ENCODE measurements at places on chromosomes 1 and 21.

DNA sequence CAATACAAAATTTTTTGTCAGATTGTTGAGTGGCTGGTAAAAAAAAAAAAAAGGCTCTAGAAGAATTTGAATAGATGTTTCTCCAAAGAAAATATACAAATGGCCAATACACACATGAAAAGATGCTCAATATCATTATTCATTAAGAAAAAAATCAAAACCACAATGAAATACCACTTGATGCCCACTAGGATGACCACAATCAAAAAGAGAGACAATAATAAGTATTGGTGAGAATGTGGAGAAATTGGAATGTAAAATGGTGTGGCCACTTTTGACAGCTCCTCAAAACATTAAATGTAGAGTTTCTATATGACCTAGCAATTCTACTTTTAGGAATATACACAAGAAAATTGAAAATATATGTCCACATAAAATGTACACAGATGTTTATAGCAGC is 100.0 kb downstream of the CLEC20A start:
- DNase-seq = no peak

DNA sequence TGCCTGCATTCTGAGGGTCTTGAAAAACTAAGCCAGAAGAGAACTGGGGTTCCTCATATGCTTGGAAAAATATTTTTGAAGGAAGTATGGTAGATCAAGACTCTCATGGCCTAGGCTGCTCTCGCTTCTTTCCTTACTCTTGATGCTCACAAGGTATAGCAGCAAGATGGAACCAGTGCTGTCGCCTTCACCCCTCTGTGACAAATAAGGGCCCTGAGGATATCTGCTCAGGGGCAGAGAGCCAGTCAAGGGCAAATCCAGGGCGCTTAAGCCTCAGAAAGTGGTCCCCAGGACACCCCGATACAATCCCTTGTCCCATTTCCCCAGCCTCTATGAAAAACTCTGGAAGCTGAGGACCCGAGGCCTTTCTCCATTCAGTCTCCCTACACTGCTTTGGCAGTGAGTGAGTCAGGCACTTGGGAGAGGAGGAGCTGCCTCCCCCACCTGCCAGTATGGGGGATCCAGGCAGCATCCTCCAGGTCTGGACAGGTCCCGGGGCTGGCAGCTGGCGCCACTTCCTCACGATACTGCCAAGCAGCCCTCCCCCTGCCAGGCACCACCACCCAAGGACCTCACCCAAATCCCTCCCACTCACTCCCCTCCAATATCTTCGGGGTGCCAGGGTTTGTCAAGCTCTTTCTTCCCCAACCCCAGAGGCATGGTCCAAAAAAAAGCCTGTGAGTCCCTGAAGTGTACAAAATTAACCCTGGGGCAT is 1.3 kb downstream of the IGSF9 start:
- peak; percentile 9 for DNase-seq

- peak; percentile 83 for DNase-seq
Observed at GRCh38 chr1:205918955-205919746, 24.1 kb downstream of the SLC26A9 start.

- DNase-seq = no peak
Observed at GRCh38 chr1:27542463-27543273, 52.7 kb upstream of the WASF2 start.

DNA sequence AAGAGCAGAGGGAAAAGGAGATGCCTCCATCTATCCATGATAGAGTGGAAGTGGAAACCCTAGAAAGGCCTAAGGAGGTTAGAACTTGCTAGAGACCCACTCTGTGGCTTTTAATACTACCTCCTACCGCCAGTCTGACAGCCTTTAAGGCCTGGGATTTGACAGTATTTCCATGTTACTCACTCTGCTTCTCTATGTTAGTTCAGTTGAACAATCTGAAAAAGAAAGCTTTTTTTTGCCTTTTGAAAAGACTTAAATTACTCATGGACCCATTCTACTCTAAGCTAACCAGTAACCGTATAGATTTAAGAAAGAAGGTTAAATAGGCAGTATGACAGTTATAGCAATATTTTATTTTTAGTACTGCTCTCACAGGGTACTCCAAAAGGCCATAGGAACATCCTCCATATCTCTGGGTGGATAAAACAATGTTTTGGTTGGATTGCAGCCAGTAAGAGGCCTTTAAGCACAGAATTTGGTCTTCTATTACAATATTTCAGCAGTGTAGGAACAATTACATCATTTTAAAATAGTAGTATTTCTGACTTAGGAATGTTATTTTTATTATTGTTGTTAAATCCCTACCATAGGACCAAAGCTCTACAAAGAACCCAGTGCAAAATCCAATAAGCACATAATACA is 15.9 kb upstream of the GPR25 start:
- DNase-seq = no peak

DNA sequence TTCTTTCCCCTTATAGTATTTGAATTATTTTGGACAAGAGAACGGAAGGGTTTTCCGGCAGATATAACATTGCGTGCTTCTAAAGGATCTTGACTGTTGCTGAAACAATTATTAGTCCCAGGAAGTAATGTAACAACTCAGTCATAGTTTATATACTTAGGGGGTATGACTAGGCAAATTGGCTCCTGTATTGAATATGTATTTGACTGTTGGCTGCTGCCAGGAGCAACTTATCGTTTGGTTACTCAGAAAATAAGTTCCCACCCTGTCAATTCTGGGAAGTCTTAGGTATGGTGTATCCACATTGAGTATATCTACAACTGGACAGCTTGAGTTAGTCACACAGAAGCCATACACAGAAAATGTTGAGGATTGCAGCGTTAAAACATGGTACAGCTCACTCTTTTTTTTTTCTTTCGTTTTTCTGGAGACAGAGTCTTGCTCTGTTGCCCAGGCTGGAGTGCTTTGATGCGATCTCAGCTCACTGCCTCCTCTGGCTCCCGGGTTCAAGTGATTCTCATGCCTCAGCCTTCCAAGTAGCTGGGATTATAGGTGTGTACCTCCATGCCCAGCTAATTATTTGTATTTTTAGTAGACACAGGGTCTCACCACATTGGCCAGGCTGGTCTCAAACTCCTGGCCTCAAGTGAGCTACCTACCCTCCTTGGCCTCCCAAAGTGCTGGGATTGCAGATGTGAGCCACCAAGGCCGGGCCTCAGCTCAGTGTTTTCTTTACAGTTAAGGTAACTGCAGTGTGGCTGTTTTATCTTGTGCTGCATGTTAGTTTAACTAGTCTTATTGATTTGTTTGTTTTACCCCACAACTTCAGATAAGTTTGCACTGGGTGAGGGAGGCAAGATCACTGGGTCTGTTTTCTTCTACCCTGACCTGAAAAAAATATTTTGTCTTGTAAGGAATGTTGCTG is 10.2 kb downstream of the SMAP2 start:
- no peak for DNase-seq

DNA sequence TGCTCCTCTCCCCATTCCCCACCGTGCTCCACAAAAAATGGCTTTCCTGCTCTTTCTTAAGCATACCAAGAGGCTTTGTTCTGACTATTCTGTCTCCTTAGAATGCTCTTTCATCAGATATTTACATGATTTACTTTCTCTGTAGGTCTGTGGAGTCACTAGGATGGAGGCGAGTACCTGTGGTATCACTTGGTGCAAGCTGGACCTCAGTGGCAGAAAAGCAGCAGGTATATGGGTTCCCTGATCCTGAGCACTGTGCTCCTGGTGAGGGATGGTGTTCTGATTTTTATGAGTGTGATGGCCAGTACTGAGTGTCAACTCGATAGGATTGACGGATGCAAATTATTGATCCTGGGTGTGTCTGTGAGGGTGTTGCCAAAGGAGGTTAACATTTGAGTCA is 10.0 kb downstream of the C1orf87 start:
- no peak for DNase-seq

DNA sequence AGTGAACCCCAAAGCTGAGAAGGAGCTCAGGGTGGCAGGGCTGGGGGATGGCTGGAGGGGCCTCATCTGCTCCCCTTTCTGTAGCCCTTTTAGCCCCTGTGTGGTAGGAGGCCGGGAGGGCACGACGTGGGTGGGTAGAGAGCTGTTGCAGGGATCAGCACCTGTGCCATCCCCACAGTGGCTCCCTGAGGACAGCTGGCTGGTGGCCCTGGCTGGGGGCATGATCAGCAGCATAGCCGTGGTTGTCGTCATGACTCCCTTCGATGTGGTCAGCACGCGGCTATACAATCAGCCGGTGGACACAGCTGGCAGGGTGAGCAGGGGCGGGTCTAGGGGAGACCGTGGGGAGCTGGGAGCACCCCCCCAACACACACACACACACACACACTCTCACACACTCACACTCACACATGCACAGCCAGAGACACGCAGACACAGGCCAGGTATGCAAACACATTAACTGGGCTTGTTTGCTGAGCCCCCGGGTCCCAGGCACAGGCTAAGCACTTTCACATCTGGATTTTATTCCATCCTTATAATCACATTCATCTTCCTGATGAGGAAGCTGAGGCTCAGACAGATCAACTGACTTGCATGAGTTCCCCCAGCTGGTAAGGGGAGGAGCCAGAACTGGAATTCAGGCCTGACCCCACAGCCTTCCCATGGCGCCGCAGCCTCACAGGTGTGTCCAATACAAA is 2.5 kb downstream of the SLC25A34 start:
- DNase-seq = no peak

DNA sequence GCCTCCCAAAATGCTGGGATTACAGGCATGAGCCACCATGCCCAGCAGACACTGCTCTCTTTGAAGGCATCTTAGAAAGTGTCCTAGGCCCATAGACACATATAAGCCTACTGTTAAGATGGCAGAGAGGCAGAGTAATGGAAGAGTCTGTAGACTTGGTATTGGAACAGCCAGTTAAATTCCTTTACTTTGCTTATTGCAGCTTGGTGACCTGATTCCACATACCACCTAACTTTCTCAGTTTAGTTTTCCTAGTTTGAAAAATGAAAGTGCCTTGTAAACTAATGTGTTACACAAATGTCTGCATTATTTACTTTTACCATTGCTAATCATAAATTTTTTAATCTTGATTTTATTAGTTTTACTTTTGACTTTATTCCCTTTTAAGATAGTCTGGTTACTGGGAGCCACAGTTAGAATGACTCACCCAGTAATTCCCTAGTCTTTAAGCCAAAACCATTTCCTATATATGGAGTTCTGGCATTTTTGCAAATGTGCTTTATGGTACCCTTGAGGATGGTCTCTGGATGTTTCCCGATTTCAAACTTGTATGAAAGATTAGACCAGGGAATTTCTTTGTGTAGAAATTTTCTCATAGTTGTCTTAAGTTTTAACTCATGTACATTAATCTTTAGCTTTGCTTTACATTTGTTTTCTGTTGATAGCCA is 6.4 kb downstream of the SMAP2 start:
- DNase-seq = peak; percentile 43

GRCh38 chr1:10242811-10243210 is 32.4 kb downstream of the KIF1B start:
- DNase-seq = no peak

GRCh38 chr1:38336301-38336923 is 289.8 kb upstream of the POU3F1 start:
- no peak for DNase-seq

DNA sequence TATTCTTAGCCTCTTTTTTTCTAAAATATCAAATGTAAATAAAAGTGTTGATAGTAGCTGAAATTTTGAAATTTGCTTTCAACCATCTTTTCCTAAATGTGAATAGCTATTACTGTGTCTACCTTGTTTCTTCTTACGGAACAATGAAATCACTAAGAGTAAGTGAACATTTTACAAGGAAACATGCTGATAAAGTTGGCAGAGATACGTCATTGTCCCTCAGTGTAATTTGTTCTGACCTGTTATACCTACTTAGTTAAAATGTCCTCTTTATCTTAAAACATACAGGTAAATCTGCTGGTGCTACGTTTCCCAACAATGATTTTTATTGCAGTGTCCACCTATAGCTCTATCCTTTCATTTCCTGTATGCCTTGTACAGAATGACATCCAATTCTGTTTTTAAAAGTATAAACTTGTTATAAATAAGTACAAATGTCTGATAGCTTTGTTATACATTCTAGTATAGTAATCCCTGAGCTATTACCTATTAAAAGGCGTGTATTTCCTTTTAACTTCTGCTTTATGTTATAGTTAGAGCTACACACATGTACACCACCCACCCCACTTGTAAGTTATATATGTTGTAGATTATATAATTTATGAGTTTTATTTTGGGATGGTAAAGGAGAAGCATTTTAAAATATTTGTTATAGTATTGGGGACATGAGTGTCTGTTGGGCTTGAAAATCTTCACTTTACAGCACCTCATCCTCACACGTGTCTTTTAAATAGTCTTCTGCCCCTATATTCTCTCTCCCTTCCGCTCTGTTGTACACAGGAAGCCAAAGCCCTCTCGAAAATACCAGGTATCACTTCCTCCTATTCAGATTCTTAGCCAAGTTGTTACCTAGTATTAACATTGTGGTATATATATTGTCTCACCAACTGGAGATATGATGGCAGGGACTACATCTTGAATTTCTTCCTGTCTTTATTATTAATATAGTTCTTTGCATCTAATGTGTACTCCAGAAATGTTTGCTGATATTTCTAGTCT is 25.2 kb downstream of the LAMC1 start:
- DNase-seq = no peak

- DNase-seq = no peak
Observed at GRCh38 chr1:214184992-214185391, 96.0 kb upstream of the SMYD2 start.

- no peak for DNase-seq
Observed at GRCh38 chr1:156470473-156470872, 30.1 kb downstream of the MEF2D start.

DNA sequence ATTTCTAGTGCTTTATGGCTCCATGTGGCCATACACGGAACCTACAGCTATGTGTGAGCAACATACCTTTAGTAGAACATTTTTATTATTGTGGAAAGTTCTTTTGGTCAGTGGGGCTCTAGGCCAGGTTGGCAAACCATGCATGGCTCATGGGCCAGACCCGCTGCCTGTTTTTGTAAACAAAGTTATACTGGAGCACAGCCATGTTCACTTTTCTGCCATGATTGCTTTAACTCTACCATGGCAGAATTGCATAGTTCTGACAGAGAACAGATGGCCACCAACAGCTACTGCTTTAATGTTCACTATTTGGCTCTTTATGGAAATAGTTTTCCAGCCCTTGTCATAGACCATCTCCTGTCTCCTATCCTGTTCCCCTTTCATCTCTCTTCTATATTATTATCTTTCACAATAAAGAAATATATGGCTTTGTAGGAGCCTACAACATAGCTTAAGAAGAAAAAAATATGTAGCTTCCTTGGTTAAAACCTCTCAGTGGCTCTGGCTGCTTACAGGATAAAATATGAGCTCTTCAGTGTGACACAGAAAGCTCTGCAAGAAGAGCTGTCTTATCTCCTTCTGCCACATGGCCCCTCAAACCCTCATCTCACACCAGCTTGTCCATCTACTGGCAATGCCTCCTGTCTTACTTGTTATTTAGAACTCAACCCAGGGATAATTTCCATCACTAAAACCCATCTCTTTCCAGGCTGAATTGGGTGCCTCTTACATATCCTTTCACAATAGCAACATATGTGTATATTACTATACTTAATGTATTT is 54.6 kb upstream of the RWDD3 start:
- DNase-seq = no peak

- DNase-seq = no peak
Observed at GRCh38 chr1:62652387-62652786, 35.8 kb downstream of the DOCK7 start.

- no peak for DNase-seq
Observed at GRCh38 chr1:188652678-188653077, 1823.9 kb downstream of the PLA2G4A start.
